ENCODE measurements at places on chromosomes 2 and 18.

GRCh38 chr2:148282201-148282600, 261.3 kb downstream of the MBD5 start:
- DNase-seq: no peak

- DNase-seq: no peak
These were observed 19.2 kb downstream of the SERPINB4 start for GRCh38 chr18:63624863-63625262.

DNA sequence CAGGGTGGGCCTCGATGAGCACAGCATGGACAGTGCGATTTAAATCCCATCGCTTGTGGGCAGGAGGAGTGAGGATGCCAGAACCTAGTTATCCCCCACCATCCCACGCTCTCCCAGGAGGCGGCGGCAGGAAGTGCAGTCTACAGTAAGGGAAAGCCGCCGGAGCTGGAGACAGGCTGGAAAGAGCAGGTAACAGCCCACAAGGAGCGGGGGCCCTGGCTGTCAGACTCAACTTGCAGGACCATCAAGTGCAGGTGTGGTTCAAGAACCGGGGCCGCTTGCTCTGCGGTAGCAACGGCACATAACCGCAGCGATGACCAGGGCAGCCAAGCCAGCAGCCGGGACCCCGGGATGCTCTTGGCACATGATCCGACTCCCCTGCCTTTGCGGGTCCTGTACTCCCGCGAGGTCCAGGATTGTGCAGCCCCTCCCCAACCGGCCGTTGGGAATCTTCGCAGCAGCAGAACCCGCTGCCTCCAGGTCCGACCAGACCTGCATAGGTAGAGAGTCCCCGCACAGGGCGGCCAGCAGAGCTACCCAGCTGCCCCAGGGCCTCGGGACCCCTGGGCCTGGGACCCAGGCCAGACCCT, 82.1 kb downstream of the BIN1 start:
- no peak for DNase-seq

DNA sequence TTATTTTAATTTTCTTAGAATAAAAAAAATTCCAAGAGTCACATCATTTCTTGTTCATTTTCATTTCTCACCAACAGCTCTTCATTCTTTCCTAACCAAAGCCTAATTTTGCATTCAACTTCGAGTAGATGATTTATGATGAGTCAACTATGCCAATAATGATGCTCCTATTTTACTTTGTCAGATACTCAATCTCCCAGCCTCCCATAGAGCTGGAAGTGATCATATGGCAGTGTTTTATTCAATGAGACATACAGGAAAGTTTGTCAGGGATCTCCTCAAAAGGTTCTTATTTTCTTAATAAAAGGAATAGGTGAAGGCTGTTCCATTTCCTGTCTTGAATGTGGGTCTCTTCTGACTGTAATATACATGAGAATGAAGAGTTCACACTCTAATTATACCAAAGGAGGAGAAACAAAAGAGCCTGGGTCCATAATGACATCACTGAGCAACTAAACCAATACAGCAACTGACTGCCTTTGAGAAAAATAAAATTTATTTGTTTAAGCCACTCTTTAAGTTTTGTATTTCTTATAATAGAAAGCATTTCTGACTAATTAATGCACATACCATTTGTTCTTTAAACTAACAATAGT, 231.2 kb upstream of the CYP26B1 start:
- no peak for DNase-seq

DNA sequence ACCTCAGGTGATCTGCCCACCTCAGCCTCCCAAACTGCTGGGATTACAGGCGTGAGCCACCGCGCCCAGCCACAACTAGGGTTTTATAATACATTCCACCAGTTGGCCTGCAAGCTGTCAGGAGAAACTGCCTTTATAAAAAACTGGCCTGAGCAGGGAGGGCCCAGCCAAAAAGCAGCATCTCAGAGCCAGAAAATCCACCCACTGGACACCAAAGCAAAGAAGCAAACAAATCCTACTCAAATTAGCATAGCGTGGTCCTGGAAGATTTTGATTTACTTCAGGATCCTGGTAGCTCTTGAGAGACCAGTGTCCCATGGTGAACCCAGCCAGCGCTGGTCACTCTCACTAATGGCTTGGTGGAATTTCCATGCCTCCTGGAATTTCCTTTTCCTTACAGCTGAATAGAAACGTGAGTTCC, 60.0 kb upstream of the PXDN start:
- no peak for DNase-seq

DNA sequence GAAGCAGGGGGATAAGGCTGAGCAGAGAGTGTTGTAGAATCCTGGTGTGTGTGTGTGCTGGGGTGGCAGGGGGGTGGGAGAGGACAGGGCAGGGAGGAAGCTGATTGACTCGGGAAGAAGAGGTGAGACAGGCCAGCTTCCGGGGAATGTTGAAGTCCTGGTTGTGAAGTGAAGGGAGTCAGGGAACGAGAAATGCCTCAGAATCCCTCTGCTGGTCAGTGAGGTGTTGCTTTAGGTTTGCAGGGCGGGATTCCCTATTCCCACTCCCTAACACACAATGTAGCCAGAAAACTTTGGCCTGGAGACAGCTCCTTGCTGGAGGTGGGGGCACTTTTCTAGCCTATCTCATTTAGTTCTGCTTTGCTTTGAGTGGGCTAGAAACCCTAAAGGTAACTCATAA, 265.1 kb downstream of the HAUS1 start:
- no peak for DNase-seq

- no peak for DNase-seq
These were observed 36.0 kb downstream of the SLC14A2 start for GRCh38 chr18:45651275-45651674.

DNA sequence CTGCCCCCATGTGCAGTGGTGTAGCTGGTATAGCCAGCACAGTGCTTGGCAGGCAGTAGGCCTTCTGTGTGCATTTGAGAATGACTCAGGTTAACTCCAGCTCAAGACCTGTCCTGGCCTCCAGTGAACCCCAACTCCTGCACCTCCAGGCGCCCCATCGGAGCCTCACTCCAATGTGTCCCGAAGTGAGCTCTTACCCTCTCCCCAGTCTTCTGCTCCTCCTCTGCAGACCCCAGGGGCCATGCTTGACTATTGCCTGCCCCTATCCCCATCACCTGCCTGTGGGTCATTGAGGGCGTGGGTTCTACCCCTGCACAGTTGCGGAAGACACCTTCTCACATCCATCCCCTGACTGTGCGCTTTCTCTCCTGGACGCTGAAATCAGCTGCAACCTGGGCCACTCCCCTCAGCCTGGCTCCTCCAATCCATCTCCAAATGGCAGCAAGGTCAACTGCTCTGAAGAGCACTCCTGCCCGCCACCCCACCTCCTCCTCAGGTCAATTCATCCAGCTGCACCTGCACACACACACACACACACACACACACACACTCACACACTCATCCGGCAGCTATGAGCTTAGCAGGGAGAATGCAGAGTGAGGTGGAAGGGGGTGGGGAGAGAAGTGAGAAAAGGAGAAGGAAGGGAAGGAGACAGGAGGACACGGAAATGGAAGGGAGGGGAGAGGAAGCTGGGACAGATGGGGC, 130.3 kb upstream of the GLI2 start:
- DNase-seq: no peak

DNA sequence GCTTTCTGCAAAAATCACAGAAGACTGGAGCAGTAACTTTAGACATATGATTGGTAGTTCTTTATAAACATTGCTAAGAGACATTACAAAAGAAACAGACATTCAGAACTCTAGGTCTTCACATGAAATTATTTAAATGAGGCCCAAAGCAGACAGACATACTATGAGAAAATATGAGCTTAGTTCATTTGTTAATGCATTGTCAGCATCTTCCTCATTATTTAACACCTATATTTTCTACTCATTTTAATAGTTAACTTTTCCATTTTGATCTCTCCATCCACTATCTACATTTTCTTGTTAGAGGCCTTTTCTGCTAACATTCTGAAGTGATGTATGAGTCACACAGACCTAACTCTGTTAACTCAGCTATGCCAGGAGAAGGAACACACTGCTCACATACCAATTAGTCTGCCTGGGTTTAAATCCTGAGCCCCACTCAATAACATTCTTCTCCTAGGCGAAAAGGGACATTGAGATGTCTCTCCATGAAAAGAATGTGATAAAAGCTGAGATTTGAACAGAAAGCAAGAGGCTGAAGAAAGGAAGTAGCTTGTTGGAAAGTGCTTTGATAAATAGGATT, 400.3 kb upstream of the PKDCC start:
- DNase-seq: no peak

DNA sequence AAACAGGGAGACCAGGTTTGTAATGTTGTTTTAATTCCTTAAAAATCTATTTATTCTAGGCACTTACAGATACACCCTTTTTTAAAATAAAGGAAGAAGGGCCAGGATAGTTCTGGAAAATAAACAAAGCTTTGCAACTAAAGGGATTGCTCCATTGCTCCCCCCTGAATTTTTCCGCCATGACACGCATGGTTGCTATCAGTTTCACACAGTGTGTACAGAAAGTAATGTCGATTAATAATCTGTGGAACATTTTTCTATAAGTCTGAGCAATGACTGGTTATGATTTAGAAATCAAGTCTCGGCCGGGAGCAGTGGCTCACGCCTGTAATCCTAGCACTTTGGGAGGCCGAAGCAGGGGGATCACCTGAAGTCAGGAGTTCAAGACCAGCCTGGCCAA, 90.8 kb downstream of the GAREM1 start:
- DNase-seq: no peak

- DNase-seq: peak; percentile 30
These were observed 3.1 kb downstream of the GYPC start for GRCh38 chr2:126658905-126659561.

- peak; percentile 44 for DNase-seq
These were observed 590 bp downstream of the IFIH1 start for GRCh38 chr2:162317861-162318327.

DNA sequence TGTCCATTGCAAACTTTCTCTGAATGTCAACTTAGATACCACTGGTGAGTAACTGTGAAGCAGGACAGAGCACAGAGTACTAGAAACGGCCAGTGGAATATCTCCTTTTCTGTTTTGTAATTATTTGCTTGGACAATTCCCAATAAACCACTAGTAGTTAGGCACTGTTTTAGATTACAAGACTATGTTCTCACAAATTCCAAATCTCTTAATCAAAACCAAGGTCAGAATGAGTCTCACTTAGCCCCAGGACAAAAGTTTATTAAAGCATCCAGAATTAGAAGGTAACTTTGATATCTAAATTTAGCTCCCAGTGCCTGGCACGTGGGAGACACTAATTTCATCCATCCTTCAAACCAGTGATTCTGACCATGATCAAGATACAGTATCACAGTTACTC, 89.0 kb downstream of the ZNF521 start:
- DNase-seq: no peak

DNA sequence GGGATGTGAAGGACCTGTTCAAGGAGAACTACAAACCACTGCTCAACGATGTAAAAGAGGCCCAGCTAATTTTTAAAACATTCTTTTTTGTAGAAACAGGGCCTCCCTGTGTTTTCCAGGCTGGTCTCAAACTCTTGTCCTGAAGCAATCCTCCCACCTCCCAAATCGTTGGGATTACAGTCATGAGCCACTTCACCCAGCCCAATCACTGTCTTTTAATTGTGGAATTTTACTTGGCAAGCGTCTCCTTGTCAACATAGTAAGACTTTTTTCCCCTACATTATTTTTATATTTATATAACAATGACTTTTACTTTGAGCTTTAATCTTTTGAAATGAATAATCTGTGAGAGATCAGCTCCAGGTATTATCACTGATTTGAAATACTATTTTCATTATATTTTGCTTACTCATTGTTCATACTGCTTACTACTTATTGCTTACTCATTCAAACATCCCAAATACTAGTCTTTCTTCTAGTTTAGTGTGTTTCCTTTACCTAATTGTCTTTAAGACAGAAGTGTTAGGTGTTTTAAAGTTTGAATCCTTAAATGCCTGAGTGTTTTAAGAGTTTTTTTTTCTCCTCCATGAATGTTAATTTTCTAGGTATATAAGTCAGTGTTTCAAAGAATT, 48.9 kb downstream of the PTPN4 start:
- DNase-seq: no peak

- no peak for DNase-seq
These were observed 4.8 kb downstream of the IMPA2 start for GRCh38 chr18:11986061-11986460.

- no peak for DNase-seq
These were observed 54.2 kb downstream of the ACTR2 start for GRCh38 chr2:65281627-65282351.

DNA sequence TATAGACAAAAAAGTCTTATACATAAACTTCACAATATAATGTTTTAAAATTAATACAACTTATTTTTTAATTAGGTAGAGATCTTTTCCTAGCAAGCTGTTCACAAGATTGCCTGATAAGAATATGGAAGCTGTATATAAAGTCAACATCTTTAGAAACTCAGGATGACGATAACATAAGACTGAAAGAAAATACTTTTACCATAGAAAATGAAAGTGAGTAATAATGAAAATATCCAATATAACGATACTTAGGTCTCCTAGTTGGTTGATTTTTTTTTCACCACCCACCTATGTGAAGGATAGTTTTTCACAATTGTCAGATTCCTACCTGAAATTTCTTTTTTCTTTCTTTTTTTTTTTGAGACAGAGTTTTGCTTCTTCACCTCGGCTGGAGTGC, 13.1 kb downstream of the ELP2 start:
- DNase-seq: no peak

- DNase-seq: no peak
These were observed 949 bp downstream of the CDC42EP3 start for GRCh38 chr2:37670378-37671008.

DNA sequence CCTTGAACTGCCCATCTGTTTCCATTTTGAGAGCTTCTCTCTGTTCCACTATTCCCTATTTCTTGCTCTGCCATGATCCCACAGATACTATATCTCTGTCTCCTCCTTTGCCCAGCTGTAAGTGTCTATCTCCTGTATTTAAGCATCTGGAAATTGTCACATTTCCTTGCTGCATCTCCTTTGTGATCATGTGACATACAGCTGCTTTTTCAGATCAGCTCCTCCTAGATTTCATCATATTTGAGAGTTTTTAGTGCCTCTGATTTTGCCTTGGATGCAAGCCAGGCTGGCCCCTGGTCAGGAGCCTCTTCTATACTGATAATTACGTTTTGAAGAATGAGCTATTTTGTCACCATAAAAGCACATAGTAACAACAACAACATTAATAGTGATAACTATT, 131.7 kb upstream of the TNP1 start:
- DNase-seq: no peak

DNA sequence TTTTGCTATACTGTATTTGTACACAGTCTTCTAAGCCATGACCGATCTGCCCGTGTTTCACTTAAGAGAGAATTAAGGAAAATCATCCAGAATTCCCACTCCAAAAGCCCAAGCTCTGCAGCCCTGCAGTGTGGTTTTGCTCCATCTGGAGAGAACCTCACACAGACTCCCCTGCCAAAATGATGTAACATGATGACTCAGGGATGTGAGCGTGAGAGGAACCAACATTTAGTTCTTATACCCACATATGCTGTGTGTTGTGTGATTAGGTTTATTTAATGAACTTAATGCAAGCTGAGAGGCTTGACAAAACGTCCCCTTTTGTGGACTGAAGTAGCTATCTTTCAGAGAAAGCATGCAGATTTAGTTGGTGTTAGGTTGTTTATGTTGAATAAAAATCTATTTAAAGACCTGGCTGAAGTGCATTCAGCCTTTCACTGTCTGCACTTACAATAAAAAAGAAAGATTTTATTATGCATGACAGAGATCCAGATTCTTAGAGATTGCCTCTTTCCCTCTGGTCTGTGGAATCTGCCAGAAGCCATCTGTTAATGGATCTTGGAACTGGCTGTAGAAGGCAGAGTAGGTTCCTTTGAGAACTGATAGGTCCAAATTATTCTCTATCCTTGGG, 6.3 kb downstream of the RAB12 start:
- DNase-seq: no peak

Data from central memory CD4-positive, alpha-beta T cell (primary cell).